ENCODE measurements at places on chromosomes 16 and 17.

GRCh38 chr16:4917117-4917516 lies 19.8 kb downstream of the PPL start:
- no peak for DNase-seq

- no peak for DNase-seq
Observed at GRCh38 chr17:15303268-15303667, 38.1 kb downstream of the TEKT3 start.

GRCh38 chr17:69539781-69540319 lies 125.4 kb downstream of the MAP2K6 start:
- no peak for DNase-seq

GRCh38 chr16:26909623-26910022 lies 157.1 kb upstream of the C16orf82 start:
- DNase-seq = no peak

- no peak for DNase-seq
Observed at GRCh38 chr16:27202923-27203506, 311 bp upstream of the KDM8 start.

- no peak for DNase-seq
Observed at GRCh38 chr17:10088444-10088843, 110.0 kb downstream of the GAS7 start.

GRCh38 chr16:65116818-65117430 lies 4.9 kb downstream of the CDH11 start:
- no peak for DNase-seq
